ENCODE measurements at places on chromosomes 3 and 15. TPM values are rescaled to one million over a fixed set of nuclear protein-coding genes. Genes with fewer than 3 reads are reported as not detected.

The CHRNA3 gene
- not detected for total RNA-seq

The NSUN3 gene
- total RNA-seq, result 14.0 TPM

The GATM gene
- total RNA-seq, result 3.0 TPM

The TMEM212 gene
- total RNA-seq, result not detected

The NLGN1 gene
- not detected for total RNA-seq

Measured in activated CD8-positive, alpha-beta memory T cell treated with anti-CD3 and anti-CD28 coated beads for 36 hours (primary cell).